ENCODE measurements at places on chromosomes 12 and 14. TPM values are rescaled to one million over a fixed set of nuclear protein-coding genes. Genes with fewer than 3 reads are reported as not detected.

- DNase-seq: no peak
Observed at GRCh38 chr12:53230108-53230845, 1.7 kb downstream of the RARG start.

Gene BMP4
- 49.3 TPM for polyA plus RNA-seq

- DNase-seq: no peak
Observed at GRCh38 chr12:54641554-54641953, 6.6 kb downstream of the DCD start.

Gene KRT78
- not detected for polyA plus RNA-seq

GRCh38 chr12:10505620-10506019, at the start of gene EIF2S3B:
Gene EIF2S3B (plus strand): TSS chr12:10505890. CDS start chr12:10505903, 13 bp downstream.
- DNase-seq: no peak

All from renal pelvis (tissue), 12 donors.